NCI-H1105 treated with DMSO at 0.1 percent for 48 hours (cell line): ENCODE measurements at places on chromosomes 1 and 21.

DNA sequence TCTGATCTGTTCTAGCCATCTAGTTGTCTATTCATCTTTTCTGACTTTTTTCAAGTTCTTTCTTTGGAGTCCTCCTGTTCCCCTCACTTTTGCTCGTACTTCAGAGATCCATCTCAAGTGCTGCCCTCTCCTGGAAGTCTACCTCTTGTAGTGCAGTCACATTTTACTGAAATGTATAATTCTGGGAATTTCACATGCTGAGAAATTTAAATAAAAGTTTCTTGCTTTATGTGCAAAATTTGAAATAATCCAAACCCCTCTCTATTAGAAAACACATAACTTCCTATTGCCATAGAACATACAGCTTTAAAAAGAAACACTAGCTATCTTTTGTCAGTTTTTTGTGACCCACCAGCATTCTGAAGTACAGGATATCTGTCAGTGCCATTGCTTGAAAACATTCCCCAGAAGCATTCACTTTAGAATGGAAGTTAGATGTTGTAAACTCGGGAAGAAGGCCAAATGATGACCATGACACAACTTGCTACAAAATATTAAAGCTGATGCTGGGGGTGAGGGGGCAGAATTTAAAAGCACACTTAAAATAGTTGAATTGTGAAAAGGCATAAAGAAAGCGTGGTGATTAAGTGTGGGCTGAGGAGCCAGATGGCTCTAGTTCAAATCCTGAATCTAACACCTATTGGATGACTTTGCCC is 22.0 kb downstream of the RLF start:
- DNase-seq: no peak

GRCh38 chr21:37860416-37860815 is 55.8 kb downstream of the KCNJ6 start:
- no peak for DNase-seq

- DNase-seq: peak; percentile 90
Observed at GRCh38 chr1:165162671-165163241, 193.8 kb downstream of the LMX1A start.

- DNase-seq: no peak
Observed at GRCh38 chr1:34779526-34779925, 1.5 kb upstream of the GJB3 start.

DNA sequence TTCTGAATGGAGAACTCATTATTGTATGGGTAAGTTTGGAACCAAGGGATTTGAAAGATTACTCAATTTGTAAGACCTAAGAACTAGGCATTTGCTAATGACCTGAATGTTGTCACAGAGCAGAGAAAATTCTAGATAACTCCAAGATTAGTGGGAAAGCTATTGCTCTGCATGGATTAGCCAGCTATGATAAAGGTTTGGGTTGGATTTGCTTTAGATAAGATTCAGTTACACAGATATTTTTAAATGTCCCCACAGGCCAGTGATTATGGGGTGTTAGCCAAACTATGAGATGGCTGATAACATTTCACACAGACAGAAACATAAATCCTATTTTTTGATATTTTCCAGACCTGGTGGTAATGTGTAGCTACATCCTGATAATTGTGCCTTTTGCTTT is 88.2 kb downstream of the NTPCR start:
- no peak for DNase-seq

GRCh38 chr1:30706528-30706927 is 16.9 kb downstream of the MATN1 start:
- peak; percentile 31 for DNase-seq
